ENCODE measurements at places on chromosomes 5 and 9.
A peak's percentile ranks its signal among the peaks of the same experiment; 100 is the strongest.

DNA sequence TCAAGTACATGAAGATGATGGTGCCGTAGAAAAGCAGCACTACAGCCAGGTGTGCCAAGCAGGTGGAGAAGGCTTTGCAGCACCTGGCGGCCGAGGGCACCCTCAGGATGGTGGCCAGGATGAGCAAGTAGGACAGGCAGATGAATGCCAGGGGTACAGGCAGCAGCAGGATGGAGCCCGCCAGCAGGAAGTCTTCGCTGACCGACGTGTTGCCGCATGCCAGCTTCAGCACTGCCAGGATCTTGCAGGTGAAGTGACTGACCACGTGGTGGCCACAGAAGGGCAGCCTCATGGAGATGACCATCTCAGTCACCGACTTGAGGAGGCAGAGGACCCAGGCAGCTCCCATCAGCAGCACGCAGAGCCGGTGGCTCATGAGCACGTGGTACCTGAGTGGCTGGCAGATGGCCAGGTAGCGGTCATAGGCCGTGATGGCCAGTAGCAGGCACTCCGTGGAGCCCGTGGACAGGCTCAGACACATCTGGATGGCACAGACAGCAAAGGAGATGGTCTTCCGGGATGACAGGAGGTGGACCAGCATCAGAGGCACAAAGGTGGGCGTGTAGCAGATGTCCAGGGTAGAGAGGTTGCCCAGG, 482 bp downstream of the OR13J1 start:
- DNase-seq = no peak

- no peak for DNase-seq
Observed at GRCh38 chr5:139797856-139798510, 2.4 kb downstream of the PSD2 start.

GRCh38 chr5:53478411-53479044, 1.9 kb upstream of the FST start:
- DNase-seq = peak; percentile 60

GRCh38 chr9:132143359-132143758, 18.5 kb upstream of the NTNG2 start:
- no peak for DNase-seq

- DNase-seq = no peak
Observed at GRCh38 chr5:176731506-176732160, 78.7 kb upstream of the UNC5A start.

- DNase-seq = no peak
Observed at GRCh38 chr9:32292611-32293010, 91.8 kb upstream of the ACO1 start.
